ENCODE measurements at places on chromosomes 7 and 10.

- DNase-seq = peak; percentile 66
Observed at GRCh38 chr7:71131256-71132126, 453 bp upstream of the GALNT17 start.

DNA sequence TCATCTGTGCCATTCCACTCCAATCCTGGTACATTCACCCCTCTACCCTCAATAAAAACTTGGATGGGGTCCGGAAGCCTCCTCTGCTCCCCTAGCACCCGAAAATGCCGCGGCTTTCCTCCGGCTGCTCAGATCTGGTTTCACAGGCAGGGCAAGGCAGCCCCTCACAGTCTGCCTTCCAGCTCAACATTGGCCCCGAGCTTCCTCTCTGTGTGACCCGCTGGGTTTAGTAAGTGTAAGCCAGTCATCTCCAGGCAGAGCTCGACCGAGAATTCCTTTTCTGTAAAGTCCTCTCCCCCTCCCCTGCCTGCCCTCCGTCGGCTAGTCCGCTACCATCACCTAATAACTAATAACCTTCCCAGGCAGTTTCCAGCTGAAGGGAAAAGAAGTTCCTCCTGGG is 3.4 kb downstream of the INHBA start:
- DNase-seq = no peak

DNA sequence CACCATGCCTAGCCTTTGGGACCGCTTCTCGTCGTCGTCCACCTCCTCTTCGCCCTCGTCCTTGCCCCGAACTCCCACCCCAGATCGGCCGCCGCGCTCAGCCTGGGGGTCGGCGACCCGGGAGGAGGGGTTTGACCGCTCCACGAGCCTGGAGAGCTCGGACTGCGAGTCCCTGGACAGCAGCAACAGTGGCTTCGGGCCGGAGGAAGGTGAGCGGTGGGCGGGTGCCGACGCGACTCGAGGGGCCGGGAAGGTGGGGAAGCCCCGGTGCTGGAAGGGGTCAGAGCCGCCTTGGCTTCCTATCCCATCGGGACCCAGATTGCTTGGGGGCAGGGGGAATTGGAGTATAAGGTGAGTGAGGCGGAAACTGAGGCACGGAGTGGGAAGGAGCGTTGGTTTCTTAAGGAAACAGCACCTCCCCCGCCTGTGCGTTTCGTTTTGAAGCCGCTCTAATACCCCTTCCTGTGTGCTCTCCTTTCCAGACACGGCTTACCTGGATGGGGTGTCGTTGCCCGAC is 547 bp downstream of the DDIT4 start:
- no peak for DNase-seq

DNA sequence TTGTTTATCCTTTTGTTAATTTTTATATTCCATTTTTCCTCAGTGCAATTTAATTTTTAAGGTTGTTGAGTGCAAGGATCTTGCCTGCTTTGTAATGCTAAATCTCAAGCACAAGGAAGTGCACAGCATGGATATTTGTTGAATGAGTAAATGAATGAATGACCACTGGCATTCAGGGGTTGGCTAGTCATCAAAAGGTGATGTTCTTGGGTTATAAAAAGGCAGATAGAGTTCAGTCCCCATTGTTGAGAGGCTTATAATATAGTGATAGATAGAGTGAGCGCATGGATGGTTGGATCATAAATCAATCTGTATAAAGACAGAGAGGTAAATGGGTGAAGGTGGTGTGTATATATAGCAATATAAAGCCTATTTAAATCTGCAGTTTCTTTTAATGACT is 193.2 kb upstream of the KLF6 start:
- no peak for DNase-seq

- DNase-seq = no peak
Observed at GRCh38 chr10:80528185-80528700, 9.5 kb upstream of the SH2D4B start.

DNA sequence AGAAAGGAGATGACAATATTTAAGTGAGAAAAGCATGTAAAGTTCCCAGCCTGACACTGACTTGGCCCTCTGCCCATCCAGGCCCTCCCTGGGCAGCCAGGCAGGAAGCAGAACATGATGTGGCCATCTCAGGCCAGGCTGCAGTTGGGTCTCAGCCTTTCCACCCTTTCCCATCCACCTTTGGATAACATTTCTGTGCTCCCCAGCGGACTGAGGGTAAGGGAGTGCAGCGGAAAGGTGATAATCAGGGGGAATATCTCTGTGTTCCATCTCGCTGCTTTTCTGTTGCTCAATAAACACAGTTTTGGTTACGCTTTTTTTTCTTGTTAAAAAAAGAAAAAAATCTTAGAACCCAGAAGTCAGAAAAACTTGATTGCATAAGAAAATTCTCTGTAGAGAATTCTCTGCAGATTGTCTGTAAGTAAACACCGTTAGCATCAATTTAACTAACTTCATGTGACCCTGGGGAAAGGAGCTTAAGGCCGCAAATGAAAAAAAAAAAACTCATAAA is 37.2 kb upstream of the TARP start:
- DNase-seq = no peak

DNA sequence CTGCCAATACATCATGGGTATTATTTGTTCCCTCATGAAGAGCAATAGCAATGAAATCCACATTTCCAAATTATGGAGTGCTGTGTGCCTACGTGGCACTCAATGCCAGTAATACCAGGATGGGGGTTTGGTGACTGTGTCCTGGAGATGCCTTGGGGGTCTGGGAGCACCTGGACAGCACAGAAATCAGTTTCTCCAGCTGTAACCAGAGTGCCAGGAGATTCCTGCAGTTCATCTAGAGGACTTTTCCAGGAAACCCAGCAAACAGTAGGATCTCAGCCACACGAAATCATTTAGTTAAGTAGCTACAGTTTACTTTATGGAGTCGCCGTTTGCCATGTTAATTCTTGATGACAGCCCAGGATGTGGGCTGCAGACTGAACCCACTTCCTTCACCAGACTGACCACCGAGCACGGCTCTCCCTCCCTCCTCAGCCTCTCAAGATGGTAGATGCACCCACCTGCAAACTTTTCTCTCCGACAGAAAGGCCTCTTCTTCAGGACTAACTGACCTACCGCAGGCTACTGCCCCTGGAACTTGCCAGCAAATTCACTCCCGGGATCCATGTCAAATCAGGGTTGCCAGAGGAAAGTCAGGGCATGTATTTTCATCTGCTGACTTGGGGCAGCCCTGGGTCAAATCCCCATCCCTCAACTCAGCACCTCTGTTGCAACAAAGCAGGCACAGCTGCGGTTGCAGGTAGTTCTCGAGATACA is 30.3 kb downstream of the MKI67 start:
- no peak for DNase-seq

GRCh38 chr7:100171087-100171681 is 2.8 kb upstream of the GAL3ST4 start:
- DNase-seq = no peak

GRCh38 chr7:109772161-109772560 is 1202.5 kb downstream of the DNAJB9 start:
- no peak for DNase-seq

GRCh38 chr10:114232561-114233176 is 6.4 kb upstream of the VWA2 start:
- no peak for DNase-seq

- no peak for DNase-seq
Observed at GRCh38 chr7:134910968-134911367, 75.3 kb upstream of the AGBL3 start.

- DNase-seq = no peak
Observed at GRCh38 chr10:32927750-32928149, 30.3 kb downstream of the ITGB1 start.

- DNase-seq = no peak
Observed at GRCh38 chr7:69839782-69840181, 241.5 kb downstream of the AUTS2 start.

DNA sequence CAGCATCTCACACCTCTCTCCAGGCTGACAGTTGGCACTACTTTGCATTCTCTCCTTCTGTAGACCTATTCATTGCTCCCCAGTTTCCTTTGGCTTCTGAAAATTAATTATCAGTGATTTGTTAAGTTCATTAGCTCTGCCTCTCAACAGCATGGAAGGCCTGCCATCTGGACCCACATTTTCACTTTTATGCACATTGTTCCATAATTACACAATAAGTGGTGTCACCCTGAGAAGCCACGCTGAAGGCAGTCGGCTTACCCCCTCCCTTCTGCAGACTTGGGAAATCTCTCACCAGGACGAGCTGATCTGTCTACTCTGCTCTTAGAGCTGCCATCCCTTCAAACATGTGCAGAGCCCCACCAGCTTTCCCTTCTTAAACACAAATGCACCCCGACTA is 64.7 kb downstream of the SLIT1 start:
- no peak for DNase-seq

DNA sequence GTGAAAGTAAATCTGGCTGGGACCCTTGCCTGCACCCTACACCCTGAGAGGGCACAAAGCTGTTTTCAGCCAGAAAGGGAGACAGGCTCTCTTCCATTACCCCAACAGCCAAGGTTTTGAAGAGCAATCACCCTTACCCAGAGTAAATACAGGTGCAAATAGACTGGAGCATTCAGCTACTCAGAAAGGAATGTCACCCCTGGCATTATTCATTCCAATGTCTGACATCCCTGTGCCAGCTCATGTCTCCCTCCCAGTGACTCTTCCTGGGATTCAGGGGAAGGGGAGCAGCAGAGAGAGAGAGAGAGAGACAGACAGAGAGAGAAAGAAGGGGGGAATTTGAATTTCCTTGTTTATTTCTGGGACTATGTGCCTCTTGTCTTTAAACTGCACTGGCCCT is 611.8 kb downstream of the SORCS3 start:
- DNase-seq = no peak

GRCh38 chr7:135930565-135931461 is 46.3 kb downstream of the MTPN start:
- DNase-seq = no peak
